IPS-NIHi11 (cell line): ENCODE measurements at places on chromosomes 3 and 15.

GRCh38 chr3:106745344-106746168 is 631.7 kb upstream of the CCDC54 start:
- no peak for DNase-seq

DNA sequence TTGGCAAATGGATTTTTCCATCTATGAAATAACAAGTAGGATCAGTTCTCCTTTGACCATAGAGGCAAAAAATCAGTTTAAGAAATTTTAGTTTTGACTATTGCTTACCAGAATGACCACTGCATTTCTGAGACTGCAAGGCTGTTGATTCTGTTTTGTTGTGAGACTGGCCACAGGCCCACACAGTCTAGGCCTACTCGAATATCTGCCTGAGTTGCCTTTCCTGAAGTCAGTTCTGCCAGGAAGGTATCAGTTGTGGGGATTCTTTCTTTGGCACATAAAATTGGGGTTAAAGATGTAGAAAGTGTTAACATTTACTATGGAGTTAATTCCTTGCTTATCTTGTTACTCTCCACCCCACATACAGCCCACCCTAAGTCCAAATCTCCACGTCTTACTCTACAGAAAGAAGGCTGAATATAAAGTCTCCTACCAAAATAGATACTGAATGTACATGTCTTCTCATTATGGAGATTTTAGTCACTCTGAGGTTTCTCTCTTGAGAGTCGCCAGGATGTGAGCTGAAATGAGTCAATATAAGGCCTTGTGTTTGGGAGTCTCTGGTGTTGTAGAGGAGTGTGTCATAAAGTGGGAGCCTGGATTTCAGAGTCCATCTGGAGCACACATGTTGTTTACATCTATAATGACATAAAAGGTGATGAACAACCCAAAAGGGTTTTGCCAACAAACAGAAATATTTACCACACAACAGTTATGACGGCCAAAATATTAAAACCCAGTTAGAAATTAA is 45.0 kb upstream of the WWTR1 start:
- no peak for DNase-seq

GRCh38 chr3:112482675-112483074 is 16.6 kb downstream of the BTLA start:
- DNase-seq, result no peak

GRCh38 chr3:122025296-122025695 is 3.2 kb upstream of the ILDR1 start:
- no peak for DNase-seq

GRCh38 chr15:27062951-27063350 is 92.0 kb downstream of the GABRG3 start:
- no peak for DNase-seq

GRCh38 chr3:134228035-134228434 is 22.6 kb downstream of the RYK start:
- no peak for DNase-seq

GRCh38 chr15:75051191-75051608 is 27.8 kb downstream of the PPCDC start:
- no peak for DNase-seq

GRCh38 chr3:115937054-115937453 is 313.7 kb downstream of the GAP43 start:
- DNase-seq, result no peak

DNA sequence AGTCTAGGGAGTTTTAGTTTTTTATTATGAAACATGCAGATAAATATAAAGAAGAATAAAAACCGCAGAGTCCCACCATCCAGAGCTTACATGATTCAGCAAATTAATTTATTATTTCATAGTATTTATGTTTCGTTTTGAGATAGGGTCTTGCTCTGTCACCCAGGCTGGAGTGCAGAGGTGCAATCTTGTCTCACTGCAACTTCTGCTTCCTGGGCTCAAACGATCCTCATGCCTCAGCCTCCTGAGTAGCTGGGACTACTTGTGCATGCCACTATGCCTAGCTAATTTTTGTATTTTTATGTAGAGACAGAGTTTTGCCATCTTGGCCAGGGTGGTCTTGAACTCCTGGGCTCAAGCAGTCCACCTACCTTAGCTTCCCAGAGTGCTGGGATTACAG is 13.6 kb downstream of the RNF13 start:
- DNase-seq, result no peak
